ENCODE measurements at places on chromosomes 11 and 22. TPM values are rescaled to one million over a fixed set of nuclear protein-coding genes. Genes with fewer than 3 reads are reported as not detected.

Gene OR5P2
- total RNA-seq = not detected

Gene RIMBP3C
- total RNA-seq = not detected

Gene MMP8
- total RNA-seq = not detected

Gene GGT5
- total RNA-seq = 1.9 TPM

Gene KRTAP5-7
- total RNA-seq = not detected

Gene NAV2
- total RNA-seq = 24.5 TPM

Gene DNAJB7
- not detected for total RNA-seq

Gene OR5A1
- not detected for total RNA-seq

Gene TIMP3
- total RNA-seq = 43.9 TPM

Gene HDAC10
- 26.7 TPM for total RNA-seq

Gene MDK
- 52.7 TPM for total RNA-seq

Gene SERHL2
- 5.8 TPM for total RNA-seq

Gene MSANTD4
- total RNA-seq = 11.8 TPM

Gene UPK3A
- not detected for total RNA-seq

Gene FOLR2
- total RNA-seq = not detected

Gene AIFM3
- total RNA-seq = 0.56 TPM

Gene C1QTNF5
- total RNA-seq = 0.07 TPM

Gene MYEOV
- 1.7 TPM for total RNA-seq

Gene LARGE1
- total RNA-seq = 3.5 TPM

Gene OR4X1
- total RNA-seq = not detected

Gene CRYBB3
- total RNA-seq = not detected

Gene SLC6A5
- not detected for total RNA-seq

Gene SCUBE2
- total RNA-seq = not detected

Gene TXNRD2
- 21.9 TPM for total RNA-seq

Gene TSPAN18
- 0.84 TPM for total RNA-seq

Gene MUC5B
- not detected for total RNA-seq

Gene BET1L
- total RNA-seq = 21.2 TPM

Gene GGTLC3
- not detected for total RNA-seq

All from airway epithelial cell (primary cell).